Activated naive CD8-positive, alpha-beta T cell treated with anti-CD3 and anti-CD28 coated beads, Interleukin-2, amount 10 ng/mL, durations not matched to agents 7 days and 5 days (primary cell): ENCODE measurements at places on chromosomes 1 and 21. TPM values are rescaled to one million over a fixed set of nuclear protein-coding genes. Genes with fewer than 3 reads are reported as not detected.

DNA sequence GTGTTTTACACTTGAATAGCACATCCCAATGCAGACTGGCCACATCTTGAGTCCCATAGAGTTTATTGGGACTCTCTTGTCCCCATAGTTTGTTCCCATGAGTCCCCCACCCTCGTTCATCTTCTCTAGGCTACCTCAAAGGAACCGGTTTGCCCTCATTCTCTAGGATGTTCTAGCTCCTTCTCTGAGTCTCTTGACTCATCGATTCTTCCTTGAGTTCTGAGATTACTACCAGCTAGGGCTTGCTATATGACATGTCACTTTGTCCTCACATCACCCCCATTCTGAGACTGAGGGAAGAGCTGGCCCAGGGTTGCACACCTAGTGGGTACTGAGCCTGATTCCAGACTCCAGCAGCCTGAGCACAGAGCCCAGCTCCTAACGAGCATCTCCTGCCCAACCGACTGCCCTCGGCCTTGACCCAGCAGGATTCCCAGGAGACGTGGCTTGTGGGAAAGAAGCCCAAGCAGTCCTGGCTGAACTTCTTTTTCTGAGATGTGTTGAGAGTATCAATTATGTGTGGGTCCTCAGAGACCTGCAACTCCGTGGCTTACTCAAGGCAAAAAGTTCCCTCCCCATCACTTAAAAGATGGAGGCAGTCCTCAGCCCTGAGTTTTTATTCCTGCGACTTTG is 42.0 kb downstream of the TMEM51 start:
- DNase-seq = no peak

DNA sequence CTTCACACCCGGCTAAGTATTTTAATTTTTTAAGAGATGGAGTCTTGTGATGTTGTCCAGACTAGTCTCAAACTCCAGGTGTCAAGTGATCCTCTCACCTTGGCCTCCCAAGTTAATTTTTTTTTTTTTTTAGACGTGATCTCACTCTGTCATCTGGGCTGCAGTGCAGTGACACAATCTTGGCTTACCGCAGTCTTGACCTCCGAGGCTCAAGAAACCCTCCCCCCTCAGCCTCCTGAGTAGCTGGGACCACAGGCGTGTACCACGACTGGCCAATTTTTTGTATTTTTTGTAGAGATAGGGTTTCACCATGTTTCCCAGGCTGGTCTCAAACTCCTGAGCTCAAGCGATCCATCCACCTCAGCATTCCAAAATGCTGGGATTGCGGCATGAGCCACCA is 11.7 kb upstream of the IFNLR1 start:
- no peak for DNase-seq

- no peak for DNase-seq
Observed at GRCh38 chr21:46017695-46018094, 36.1 kb downstream of the COL6A1 start.

GRCh38 chr1:154913273-154913672 is 23.2 kb downstream of the PMVK start:
- DNase-seq = no peak

GRCh38 chr1:201253411-201253810 is 29.9 kb upstream of the PKP1 start:
- DNase-seq = no peak

Gene CITED4
- total RNA-seq = 15.0 TPM

DNA sequence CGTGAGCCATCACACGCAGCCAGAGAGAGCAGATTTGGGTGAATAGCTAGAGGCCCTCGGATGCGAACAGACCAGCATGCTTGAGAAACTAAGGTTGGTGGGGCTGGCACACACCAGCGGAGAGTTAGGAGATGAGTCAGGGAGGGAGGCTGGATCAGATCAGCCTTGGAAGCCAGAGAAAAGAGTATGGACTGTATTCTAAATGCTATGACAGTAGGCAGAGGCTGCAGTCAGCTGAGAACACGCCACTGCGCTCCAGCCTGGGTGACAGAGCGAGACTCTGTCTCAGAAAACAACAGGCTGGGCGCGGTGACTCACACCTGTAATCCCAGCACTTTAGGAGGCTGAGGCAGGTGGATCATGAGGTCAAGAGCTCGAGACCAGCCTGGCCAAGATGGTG is 4.0 kb upstream of the PLEKHM2 start:
- DNase-seq = no peak

DNA sequence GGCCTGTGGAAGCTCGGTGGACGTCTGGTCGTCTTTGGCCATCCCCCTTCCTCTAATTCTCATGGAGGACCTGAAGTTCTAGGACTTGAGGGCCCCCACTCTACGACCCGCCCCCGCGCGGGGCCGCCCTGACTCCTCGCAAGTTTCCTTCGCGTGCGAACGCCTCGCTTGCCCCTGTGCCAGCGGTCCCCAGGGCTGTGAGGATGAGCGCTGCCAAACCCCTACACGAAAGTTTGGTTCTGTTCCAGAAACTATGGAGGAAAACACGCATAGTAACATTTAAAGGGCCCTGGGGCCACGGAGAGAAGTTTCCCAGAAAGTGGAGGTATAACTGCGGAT is 304 bp upstream of the GNG12 start:
- DNase-seq = no peak

GRCh38 chr1:46804027-46804889 is 5.4 kb downstream of the CYP4B1 start:
- DNase-seq = no peak

Gene AKNAD1
- not detected for total RNA-seq

DNA sequence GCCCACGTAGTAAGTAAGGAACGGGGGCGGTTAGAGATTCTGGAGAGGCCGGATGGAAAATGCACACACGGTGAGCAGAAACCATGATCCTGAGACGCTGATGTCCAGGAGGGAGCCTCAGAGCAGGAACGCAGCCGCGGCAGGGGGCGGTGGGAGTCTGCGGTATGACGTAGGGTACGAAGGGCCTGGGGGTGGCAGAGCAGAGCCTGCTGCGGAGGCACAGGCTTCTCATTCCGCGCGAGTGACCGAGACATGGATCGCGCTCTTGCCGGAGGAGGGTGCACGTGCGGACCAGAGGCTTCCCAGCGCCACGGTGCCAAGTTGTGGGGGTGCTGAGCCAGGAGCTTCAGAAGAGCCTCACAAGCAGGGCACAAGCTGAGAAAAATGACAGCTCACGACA is 176.2 kb downstream of the KIF26B start:
- DNase-seq = no peak

Gene TACSTD2
- not detected for total RNA-seq

- no peak for DNase-seq
Observed at GRCh38 chr21:44078411-44078981, 28.7 kb upstream of the PWP2 start.

DNA sequence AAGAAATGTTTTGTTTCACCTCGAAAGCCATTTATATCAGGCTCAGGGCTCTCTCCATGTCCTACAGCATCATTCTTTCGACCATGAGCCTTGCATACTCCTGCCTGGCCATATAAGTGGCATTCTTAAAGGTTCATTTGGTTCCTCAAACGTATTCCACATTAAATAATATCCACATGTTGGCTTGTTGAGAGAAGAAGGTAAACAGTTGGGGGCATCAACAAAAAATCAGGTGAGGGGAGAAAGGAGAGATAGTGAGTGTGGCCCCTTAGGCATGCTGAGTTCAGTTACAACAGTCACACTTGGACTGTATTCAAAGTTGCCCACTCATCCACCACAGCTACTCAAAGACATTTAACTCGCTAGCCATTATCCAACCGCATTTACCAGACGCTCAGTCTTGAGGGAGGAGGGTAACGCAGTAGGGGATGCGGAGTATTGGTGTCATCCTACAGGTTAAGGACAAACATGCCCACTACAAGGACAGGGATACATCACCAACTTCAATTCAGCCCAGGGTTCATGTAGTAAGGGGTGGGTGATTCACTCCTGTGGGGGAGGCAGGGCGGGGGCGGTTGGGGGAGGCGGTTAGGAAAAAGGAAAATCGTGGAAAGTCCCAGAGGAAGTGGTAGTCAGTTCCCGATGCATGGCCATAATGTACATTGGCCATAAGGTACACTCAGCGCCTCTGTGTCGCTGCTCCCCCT is 1.4 kb downstream of the ZNF697 start:
- DNase-seq = no peak
